Amniotic stem cell (primary cell): ENCODE measurements at places on chromosomes 12 and 14.
A peak's percentile ranks its signal among the peaks of the same experiment; 100 is the strongest.

GRCh38 chr12:26304273-26304672 lies 108.9 kb downstream of the SSPN start:
- no peak for DNase-seq

GRCh38 chr14:105665951-105666277 lies 139.5 kb downstream of the TMEM121 start:
- DNase-seq: no peak

- no peak for DNase-seq
These were observed 199.8 kb upstream of the RBM19 start for GRCh38 chr12:114165921-114166320.

DNA sequence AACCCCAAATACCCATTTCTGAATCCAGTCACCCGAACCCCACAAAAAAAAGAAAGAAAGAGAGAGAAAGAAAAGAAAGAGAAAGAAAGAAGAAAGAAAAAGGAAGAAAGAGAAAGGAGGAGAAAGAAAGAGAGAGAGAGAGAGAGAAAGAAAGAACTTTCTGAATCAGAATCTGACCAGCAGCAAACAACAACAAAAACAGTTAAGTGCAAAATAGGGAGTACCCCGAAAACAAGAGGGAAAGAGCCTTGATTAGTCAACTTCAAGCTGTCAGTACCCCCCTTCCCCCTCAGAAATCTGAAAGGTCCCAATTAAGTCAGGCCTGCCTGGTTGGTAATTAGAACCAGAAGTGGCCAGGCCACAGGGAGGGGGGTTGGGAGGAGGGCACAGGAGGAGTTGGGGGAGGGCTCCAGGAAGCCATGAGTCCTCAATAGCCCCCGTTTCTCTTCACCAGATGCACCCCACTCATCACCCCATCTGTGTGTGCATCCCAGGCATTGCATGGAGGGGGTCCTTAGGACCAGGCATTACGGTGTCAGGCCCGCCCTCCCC lies 9.8 kb downstream of the RARG start:
- DNase-seq: no peak

GRCh38 chr14:50318031-50318626 lies 6.0 kb downstream of the DMAC2L start:
- DNase-seq: no peak

DNA sequence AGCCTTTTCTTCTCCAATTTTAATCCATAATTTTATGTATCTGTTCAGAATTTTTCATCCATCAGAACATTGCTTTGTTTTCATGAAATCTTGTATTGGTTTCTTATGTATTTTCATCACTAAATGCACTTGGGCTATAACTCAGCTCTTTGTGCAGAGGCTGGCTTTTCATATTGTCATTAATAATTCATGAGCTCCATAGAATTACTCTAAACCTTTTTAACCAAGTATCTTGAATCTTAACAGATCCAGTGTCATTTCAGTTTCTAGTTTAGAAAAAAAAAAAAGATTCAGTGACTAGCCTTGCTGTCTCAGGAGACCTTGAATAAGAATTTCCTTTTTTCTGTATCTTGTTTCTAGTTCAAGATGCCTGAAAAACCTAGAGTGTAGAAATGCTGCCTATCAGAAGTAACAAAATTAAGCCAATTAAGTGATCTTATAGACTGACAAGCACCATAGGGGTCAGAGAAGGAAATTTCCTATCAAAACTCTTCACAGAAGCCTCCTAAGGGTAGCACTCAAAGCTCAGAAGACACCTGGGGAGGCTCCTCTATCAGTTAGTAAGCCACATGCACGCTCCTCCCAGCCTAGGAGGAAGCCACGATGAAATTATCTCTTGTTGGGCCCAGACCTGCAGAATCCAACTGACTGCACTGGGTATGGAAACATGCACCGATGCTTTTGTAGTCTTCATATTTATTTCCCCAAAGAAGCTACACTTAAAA lies 163.4 kb downstream of the KICS2 start:
- DNase-seq: no peak

GRCh38 chr12:106084014-106084671 lies 54.6 kb downstream of the NUAK1 start:
- DNase-seq: no peak

GRCh38 chr14:70254476-70254961 lies 65.8 kb upstream of the SLC8A3 start:
- no peak for DNase-seq

DNA sequence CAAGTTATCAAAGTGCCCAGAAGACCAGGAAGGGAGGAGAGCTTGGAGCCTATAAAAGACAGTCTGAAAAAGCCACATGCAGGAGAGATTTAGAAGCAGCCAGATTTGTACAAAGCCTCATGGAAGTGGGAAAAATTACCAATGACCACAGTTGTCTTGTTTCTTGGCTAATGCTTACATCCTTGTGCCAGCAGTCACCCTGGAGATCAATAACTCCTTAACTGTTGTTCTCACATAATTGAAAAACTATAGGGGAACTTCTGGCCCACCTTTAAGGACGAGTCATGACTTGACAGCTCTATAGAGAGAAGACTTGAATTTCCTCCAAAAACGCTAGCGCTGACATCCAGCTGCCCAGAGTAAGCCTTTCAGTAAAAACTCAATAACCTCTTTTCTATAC lies 313.1 kb downstream of the GALC start:
- no peak for DNase-seq

- DNase-seq: peak; percentile 28
These were observed 16.0 kb upstream of the SELPLG start for GRCh38 chr12:108649669-108650068.

GRCh38 chr12:53518381-53518780 lies 11.1 kb upstream of the NPFF start:
- no peak for DNase-seq

- no peak for DNase-seq
These were observed 29.9 kb downstream of the GPHB5 start for GRCh38 chr14:63288853-63289252.

DNA sequence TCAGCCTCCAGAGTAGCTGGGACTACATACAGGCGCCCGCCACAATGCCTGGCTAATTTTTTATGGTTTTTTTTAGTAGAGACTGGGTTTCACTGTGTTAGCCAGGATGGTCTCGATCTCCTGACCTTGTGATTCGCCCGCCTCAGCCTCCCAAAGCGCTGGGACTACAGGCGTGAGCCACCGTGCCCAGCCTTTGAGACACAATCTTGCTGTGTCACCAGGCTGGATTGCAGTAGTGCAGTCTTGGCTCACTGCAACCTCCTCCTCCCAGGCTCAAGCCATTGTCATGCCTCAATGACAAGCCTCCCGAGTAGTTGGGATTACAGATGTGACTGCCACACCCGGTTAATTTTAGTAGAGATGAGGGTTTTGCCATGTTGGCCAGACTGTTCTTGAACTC lies 21.3 kb upstream of the STRN3 start:
- no peak for DNase-seq

GRCh38 chr14:51094282-51094821 lies 553 bp downstream of the TRIM9 start:
- DNase-seq: no peak

- no peak for DNase-seq
These were observed 9.5 kb upstream of the CCDC91 start for GRCh38 chr12:28180786-28181185.

DNA sequence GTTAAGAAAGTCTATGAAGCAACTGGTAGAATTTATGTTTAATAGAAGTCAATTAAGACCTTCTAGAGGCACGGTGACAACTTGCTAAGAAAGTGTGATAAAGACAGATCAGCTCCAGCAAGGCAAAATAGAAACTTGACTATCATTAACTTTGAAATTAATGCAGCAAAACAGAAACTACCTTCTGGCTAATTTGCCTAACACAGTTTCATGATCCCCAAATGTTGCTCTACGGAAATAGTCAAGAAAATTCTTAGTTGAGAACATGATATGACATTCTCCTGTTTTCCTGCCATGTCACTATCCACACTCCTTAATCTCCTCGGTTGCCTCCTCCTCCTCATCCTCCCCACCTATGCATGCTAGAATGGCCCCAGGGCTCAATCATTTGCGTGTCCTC lies 4.2 kb downstream of the DENND5B start:
- DNase-seq: no peak

- DNase-seq: no peak
These were observed 168.7 kb upstream of the TMCC3 start for GRCh38 chr12:94819011-94819410.

DNA sequence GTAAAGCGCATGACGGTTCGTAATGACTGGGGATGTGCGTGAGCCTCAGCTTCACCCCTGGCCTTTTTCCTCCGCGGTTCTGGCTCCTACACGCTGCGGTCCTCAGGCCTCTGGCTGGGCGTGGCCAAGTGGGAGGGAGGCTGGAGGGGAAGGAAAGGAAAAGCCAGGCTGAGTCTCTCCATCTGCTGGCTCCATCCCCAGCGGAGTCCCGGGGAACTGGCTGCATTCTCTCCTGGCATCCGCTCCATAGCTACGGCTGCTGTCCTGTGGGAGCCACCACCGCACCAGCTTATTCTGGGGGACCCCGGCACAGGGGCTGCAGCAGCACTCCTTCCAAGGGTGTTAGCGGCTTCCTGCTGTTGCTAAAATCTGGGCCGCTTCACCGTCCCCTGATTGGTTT lies 68.2 kb upstream of the SLC24A4 start:
- DNase-seq: no peak

DNA sequence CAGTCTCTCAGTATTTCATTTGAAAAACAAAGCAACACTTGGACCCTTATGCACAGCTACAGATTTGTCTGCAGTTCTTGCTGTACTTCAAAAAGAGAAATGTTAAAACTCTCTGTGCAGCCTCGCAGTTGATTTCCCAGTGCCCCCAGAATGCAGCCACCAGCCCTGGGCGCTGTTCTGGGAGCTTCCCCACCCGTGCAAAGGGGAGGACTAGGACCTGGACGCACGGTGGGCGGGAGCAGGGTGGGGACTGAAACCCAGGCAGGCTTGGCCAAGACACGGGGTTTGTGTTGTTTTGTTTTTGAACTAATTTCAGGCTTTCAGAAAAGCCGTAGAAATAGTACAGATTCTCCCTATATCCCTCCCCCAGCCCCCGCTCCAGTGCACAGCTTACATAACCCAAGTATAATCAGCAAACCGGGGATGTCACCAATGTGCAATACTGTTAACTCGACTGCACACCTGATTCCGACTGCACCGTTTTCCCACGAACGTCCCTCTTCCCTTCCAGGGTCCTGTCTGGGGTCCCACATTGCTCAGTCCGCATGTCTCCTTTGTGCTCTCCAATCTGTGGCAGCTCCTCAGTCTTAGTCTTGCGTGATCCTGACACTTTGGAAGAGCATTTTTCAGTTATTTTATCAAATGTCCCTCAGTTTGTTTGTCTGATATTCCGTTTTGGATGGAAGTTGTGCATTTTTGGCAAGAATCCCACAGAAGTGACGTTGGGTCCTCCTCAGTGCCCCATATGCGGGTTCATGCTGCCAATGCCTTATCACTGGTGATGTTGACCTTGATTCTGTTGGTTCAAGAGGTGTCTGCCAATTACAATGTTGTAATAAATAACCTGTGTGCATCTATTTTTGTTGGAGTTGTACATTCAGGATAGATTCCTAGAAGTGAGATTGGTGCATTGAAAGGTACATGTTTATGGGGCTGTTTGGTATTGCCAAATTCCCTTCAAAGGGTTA lies 95.9 kb downstream of the SETD3 start:
- DNase-seq: no peak

- DNase-seq: no peak
These were observed 27.5 kb upstream of the ACTR6 start for GRCh38 chr12:100173111-100173510.

- no peak for DNase-seq
These were observed 442.6 kb downstream of the DPF3 start for GRCh38 chr14:72451054-72451972.

DNA sequence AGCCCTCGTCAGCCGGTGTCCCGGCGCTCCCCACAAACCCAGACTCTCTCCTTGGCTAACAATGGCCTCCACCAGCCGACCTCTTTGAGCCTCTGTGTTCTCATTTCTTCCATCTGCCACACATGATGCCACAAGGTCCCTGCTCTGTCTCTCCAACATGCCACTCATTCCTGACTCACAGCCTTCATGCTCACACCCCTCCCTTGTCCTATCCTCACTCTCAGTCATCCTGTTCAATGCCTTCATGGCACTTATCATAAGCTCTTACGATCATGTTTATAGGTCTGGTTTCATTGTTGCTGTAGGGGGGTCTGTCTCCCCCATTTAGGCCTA lies 9.6 kb upstream of the SERPINA11 start:
- DNase-seq: no peak

DNA sequence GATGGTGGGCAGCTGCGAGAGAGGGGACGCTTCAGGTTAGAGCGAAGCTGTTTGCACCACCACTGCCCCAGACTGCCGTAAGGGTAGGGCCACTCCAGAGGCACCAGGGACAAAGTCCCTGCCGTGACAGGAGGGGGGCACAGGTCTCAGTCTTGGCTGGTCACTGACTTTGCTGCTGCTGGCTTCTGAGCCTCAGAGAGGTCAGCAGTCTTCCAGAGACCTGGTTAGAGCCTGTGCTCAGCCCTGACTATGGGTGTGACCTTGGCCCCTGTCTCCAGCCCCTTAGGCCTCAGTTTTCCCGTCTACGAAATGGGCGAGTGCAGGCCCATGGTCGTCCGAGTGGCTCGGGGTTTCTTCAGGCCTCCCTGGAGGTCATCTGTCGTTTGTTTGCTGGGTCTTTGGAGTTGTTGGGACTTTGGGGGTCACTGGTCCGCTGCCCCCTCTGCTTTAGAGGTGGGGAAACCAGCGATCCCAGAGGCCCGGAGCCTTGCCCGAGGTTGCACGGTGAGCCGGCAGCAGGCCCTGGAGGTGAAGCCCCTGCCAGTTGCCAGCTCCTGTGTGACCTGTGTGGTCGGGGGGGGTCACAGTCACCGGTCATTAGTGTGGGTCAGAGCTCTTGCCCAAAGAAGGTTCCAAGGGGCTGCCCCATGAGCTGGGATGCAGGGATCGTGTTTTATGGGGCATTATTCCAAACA lies 15.3 kb downstream of the MEG3 start:
- DNase-seq: no peak

DNA sequence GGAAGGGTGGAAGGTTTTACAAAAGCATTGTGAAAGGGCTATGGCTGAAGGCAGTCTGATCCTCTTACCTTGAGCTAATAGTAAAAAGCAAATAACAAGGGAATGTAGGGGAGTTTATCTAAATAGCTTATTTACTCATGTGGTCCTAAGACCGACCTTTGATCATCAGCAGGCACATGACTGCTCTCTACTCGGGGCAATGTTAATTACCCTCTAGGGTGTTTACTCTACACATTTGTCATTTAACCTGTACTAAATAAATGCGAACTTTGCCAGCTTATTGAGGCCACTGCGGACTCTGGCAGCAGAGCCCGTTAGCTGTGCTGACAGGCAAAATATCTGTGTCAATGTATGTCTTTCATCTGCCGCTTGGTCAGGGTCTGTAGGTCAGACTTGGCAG lies 768.3 kb upstream of the ATXN7L3B start:
- no peak for DNase-seq

GRCh38 chr14:61603736-61604135 lies 91.6 kb upstream of the HIF1A start:
- no peak for DNase-seq
